RPMI8226 (cell line): ENCODE measurements at places on chromosomes 5 and 9.

GRCh38 chr9:72401396-72401795 lies 36.4 kb upstream of the ZFAND5 start:
- no peak for DNase-seq

GRCh38 chr5:171848486-171848885 lies 62.9 kb downstream of the SMIM23 start:
- no peak for DNase-seq

- no peak for DNase-seq
Measured at GRCh38 chr5:81555865-81556264, 161.9 kb upstream of the ACOT12 start.

- no peak for DNase-seq
Measured at GRCh38 chr5:74938250-74938933, 72.2 kb upstream of the FAM169A start.

DNA sequence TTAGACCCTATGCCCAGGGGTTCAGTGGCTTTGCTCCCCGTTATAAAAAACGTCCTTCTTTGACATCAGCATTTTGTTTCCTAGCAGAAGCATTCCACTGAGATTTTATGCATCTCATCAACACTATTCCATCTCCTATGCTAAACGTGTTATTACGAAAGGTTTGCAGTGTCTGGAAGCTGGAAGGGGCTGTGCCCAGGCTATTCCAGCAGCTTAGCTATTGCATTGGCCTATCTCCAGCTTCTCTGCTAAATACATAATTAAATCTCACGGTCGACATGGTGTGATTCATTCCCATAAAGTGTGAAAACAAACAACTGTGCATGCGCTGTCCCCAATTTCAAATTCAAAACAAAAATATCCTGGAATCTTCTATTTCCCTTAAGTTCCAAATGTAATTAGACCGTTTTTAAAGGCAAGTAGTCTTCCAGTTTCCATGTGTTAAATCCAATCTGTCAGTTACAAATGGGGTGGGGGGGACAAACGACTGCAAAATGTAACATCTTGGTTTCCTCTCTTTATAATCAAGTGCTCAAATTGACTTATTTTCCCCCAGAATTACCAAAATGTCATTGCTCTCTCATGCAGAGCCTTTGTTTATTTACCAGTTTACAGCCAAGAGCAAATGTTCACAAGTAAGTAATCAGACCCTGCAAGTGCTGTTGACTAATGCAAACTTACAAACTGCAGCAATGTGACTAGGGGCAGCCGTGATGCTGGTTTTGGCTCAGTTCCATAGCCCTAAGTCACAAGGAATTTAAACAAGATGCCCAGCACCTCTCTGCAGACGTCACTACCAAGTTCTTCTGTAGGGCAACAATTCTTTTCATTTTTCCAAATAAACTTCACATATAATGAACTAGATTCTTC lies 212.3 kb upstream of the RORB start:
- no peak for DNase-seq

- DNase-seq, result no peak
Measured at GRCh38 chr5:98755406-98755805, 18.1 kb upstream of the RGMB start.

GRCh38 chr5:132227485-132228240 lies at the start of gene P4HA2:
Gene P4HA2 (minus strand): TSS chr5:132227853. CDS start chr5:132218626, 9,227 bp downstream.
- peak; percentile 87 for DNase-seq

GRCh38 chr5:111948092-111948841 lies 191.3 kb upstream of the NREP start:
- DNase-seq, result no peak
